ENCODE measurements at places on chromosomes 16 and 17.

- peaks cover 2% of the 10 kb centered on the region for H3K36me3 ChIP-seq
- DNase-seq = no peak
- H3K27me3 ChIP-seq = no peaks in the 10 kb centered on the region
- no peak overlapping the region for H3K27ac ChIP-seq
Measured at GRCh38 chr17:35915153-35915964, 15.2 kb downstream of the RDM1 start.

- H3K27me3 ChIP-seq = no peaks in the 10 kb centered on the region
- DNase-seq = no peak
- H3K4me1 ChIP-seq = peaks cover 38% of the 10 kb centered on the region
- no peak overlapping the region for H3K4me3 ChIP-seq
- no peaks in the 10 kb centered on the region for H3K36me3 ChIP-seq
Measured at GRCh38 chr17:50029185-50029584, 26.7 kb upstream of the ITGA3 start.

- no peaks in the 10 kb centered on the region for H3K36me3 ChIP-seq
- peak within 1 kb of the TSS; percentile 98 for H3K27ac ChIP-seq
- peaks cover 58% of the 10 kb centered on the region for H3K4me1 ChIP-seq
- H3K27me3 ChIP-seq = no peaks in the 10 kb centered on the region
- DNase-seq = peak; percentile 92
Measured at GRCh38 chr17:7351665-7352502, at the start of gene KCTD11. KCTD11 (plus strand) TSS chr17:7352162.

- H3K4me3 ChIP-seq = no peak overlapping the region
- H3K27ac ChIP-seq = no peak overlapping the region
- H3K27me3 ChIP-seq = no peaks in the 10 kb centered on the region
Measured at GRCh38 chr17:3798273-3799180, 2.5 kb downstream of the ITGAE start.

GRCh38 chr17:33175562-33175961, 117.5 kb downstream of the ASIC2 start:
- no peaks in the 10 kb centered on the region for H3K27me3 ChIP-seq
- no peak overlapping the region for H3K4me3 ChIP-seq
- no peaks in the 10 kb centered on the region for H3K36me3 ChIP-seq
- peaks cover 8% of the 10 kb centered on the region for H3K4me1 ChIP-seq

GRCh38 chr16:61829631-61830030, 206.6 kb downstream of the CDH8 start:
- H3K4me1 ChIP-seq = peaks cover 13% of the 10 kb centered on the region
- H3K27ac ChIP-seq = no peak overlapping the region
- H3K36me3 ChIP-seq = no peaks in the 10 kb centered on the region
- DNase-seq = no peak
- no peaks in the 10 kb centered on the region for H3K27me3 ChIP-seq
- H3K4me3 ChIP-seq = no peak overlapping the region

GRCh38 chr16:71912534-71913275, 17.4 kb downstream of the IST1 start:
- DNase-seq = no peak
- peaks cover 20% of the 10 kb centered on the region for H3K4me1 ChIP-seq
- peak overlapping the region; percentile 32 for H3K27ac ChIP-seq

- no peak overlapping the region for H3K4me3 ChIP-seq
- no peak for DNase-seq
- peak overlapping the region; percentile 77 for H3K27ac ChIP-seq
- H3K36me3 ChIP-seq = no peaks in the 10 kb centered on the region
Measured at GRCh38 chr17:5526821-5527598, 40.6 kb downstream of the MIS12 start.

DNA sequence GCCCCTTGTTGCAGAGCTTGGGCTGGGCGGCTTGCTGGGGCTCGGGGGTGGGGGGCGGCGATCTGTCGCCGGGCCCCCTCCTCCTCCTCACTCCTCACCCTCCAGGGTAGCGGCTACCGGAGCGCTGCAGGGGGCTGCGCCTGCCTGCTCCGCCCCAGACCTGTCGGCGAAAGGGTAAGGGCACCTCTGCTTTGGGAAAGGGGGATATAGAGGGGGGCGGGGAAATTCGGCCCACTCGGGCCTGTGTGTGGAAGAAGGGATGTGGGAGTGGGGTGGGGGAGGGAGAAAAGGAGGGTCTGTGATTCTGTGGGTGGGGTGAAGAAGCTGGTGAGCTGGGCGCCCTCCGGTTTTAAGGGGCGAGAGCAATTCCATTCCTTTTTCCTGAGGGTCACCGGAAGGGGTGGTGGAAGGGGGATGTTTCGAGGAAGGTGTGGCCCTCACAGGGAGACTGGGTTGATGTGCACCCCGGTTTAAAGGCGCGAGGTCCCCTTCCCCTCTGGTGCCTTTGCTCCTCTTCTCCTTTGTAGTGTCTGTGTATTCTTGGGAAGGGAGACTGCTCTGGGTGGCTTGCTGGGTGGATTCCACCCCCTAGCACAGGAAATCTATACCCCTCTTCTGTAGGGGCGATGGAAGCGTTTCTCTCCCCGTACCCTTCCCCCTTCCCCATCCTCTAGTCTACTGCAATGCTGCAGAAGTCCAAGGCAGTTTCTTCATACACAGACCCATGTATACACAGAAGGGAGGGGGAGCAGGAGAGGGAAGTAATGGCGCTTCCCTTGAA, 878 bp downstream of the TAOK1 start:
- peak; percentile 27 for DNase-seq
- no peaks in the 10 kb centered on the region for H3K36me3 ChIP-seq
- H3K27me3 ChIP-seq = no peaks in the 10 kb centered on the region
- peak overlapping the region; percentile 96 for H3K4me3 ChIP-seq
- peak overlapping the region; percentile 92 for H3K27ac ChIP-seq
- H3K4me1 ChIP-seq = peaks cover 32% of the 10 kb centered on the region

Measured in mesothelial cell of epicardium (in vitro differentiated cells).